ENCODE measurements at places on chromosomes 2 and 18.

DNA sequence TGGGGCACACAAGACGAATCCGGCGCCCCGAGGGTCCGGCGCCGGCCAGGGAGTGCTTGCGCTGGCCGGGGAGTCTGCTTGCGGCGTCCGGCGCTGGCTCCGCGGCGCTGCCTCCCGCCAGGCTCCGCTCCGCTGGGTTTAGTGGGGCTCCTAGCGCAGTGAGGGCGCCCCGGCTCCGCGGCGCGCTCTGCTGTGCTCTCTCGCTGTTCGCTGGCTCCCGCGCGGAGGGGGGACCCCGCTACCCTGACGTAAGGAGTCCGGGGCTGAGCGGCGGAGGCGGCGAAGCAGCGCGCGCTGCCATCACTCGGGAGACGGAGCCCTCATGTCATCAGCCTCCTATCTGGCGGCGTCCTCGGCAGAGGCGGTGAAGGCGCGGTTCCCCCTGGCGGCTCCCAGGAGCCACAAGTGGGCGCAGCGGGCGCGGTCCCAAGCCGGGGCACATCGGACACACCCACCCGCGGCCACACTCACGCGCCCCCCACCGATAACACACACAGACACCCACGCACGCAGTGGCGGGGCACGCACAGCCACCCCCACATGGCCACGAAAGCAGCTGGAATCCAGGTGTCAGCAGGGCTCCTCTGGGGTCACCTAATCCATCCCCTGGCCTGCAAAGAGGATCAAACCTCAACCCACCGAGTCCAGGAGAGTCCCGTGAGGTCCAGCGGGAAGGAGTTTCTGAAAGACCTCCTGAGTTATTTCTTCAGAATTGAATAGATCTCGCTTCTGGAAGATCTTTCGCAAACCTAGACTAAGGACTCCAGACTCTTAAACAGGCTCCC lies at the start of gene C1QL2:
Gene C1QL2 (minus strand): TSS at position 189 of the 785 bp plus-strand sequence. CDS start 482 bp downstream, outside the sequence.
- peak; percentile 74 for DNase-seq

DNA sequence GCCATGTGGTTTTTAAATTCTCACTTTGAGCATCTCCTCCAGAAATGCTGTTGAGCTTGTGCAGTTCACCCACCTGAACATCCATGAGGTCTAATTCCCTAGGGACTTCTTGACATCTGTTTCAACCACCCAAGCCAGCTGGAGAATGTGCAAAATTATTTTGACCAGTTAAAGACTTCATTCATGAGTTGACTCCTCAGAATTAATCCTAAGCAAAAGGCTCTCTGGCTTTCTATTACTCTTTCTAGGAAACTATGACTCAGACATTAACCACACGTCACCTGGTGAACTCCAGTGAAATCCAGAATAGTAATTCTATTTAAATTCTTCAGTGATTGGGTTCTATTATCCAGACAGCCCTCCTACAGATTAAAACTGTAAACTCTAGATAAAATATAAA lies 247.5 kb downstream of the NBAS start:
- no peak for DNase-seq

GRCh38 chr2:239465017-239466001 lies 64.5 kb upstream of the HDAC4 start:
- peak; percentile 34 for DNase-seq

- no peak for DNase-seq
Observed at GRCh38 chr18:12255626-12256026, 1.5 kb downstream of the CIDEA start.

GRCh38 chr2:58039170-58039611 lies 7.4 kb upstream of the VRK2 start:
- no peak for DNase-seq

DNA sequence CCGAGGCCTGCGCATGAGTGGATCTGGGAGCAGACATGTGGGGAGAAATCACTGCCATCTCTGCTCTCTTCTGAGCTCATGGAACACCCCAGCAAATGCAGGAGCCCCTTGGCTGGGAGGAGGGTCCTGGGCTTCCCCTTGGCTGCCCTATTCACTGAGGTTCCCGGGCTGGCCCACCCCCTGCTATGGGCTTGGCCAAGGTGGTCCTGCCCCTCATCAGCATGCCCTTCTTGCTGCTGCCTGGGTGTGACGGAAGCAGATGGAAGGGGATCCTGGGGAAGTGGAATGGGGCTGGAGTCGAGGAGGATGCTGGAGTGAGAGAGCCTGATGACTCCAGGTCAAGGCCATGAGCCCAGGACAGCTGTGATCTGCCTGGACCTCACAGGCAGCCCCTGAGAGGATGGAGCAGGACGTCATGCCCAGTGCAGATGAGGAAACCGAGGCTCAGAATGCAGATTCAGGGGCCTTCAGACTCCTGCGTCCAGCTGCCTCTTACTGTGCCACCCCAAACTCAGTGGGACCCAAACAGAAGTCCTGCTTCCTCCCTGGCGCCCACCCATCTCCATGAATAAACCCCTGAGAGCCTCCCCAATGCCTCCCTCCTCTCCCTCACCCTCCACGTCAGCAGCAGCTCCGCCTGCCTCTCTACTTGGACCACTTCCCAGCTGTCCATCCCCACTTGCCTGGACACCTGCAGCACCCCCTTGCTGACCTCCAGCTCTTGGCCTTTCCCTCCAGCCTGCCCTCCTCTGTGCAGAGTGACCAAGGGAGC lies 4.0 kb downstream of the SNED1 start:
- peak; percentile 40 for DNase-seq

DNA sequence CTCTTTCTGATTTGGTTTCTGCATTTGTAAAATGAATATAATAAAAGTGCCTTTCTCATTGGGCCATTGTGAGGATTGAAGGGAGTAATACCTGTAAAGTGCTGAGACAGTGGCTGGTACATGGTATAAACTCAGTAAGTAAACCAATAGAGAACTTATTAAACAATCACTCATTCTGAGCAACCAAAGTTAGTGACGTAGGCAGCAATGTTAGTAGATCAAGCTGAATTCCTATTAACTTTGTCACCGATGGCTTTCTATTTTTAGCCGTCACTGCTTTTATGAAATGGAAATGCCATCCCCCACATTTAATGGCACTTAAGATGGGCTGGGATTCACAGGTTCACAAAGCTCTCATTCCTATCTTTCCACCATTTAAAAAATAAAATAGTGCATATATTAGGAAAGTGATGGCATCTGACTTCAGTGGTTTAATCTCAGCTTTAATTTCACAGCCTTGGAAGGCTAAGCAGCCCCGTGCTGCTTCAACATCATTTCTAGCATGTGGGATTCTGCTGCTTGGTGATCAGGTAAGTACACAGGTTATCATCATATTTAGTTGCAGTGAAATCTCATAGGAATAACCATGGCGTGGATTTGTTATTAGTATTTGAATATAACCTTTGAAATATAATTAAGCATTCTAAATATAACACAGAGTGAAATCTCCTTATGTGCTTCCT lies 17.6 kb upstream of the PPP4R1 start:
- no peak for DNase-seq

GRCh38 chr18:41121116-41121826 lies 833.8 kb upstream of the PIK3C3 start:
- no peak for DNase-seq

GRCh38 chr2:20478961-20479360 lies 32.1 kb downstream of the RHOB start:
- no peak for DNase-seq

DNA sequence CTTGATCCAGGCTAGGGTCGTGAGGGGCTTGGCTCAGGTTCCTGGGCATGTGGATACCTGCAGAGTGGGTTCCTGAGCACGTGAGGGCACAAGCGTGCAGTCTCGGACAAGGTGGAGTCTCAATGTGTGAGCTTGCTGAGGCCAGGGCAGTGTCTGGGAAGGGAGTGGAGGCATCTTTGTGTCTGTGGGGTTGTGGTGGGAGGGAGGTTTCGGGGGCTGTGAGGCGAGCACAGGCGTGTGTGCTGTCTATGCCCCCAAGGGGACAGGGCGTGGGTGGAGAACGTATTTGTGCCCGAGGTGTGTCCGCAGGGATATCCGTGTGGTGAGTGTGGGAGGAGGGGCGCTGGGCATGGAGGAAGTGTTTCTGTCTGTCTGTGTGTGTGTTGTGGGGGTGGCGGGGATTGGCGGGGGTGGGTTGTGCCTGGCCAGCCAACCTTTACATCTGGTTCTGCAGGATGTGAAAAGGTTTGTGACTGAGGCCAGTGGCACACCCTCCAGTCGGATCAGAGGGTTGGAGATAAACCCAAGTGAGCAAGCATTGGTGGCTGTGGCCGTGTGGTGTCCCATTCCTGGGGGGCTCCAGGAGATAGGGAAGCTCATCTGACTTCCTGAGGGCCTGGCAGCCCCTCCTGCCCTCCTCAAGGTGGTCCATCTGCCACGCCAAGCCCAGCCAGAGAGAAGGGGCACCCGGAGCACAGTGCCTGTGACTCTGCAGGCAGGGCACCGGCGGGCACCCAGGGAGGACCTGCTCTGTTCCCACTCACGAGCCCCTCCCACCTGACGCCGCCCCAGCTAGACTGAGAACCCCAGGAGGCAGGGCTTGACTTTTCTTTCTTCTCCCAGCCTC lies 57.1 kb downstream of the ZFP36L2 start:
- no peak for DNase-seq

GRCh38 chr18:3097082-3097481 lies 84.1 kb upstream of the LPIN2 start:
- no peak for DNase-seq

DNA sequence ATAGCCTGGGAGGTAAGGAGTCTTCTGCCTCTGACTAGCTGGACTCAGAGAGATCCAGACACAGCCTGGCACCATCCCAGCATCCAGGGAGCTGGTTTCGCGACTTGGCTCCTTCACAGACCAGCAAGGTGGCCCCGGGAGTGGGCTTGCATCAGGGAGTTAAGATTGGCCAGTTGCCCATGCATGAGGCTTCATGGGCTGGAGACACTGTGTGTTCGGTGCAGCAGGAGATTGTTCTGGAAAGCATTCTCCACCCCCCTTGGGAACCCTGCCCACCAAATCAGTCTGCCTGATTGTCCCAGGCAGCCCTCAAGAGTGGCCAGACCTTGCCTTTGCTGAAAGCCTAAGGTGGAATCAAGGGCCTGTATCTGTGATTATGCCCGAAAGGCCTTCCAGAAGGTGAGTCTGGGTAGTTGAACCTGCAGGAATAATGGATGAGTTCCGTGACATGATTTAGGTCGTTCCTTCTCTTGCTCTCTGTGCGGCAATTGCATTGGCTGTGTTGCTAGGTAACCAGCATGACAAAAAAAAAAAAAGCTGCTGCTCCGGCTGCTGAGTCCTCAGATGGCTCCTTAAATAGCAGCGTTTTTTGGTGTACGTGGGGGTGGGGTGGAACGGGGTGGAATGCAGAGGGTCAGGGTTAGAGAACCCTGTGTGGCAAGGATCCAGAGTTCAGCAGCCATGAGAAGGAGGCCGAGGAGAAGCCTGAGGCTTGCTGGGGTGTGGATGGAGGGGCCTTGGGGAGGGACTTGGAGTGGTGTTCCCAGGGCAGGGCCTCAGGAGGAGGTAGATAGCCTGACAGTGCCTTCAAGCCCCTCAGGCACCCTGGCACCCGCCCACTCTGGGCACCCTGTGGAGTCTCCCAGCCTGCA lies 93.0 kb upstream of the MCFD2 start:
- peak; percentile 73 for DNase-seq

GRCh38 chr18:8643326-8643878 lies 34.2 kb downstream of the RAB12 start:
- DNase-seq: no peak

DNA sequence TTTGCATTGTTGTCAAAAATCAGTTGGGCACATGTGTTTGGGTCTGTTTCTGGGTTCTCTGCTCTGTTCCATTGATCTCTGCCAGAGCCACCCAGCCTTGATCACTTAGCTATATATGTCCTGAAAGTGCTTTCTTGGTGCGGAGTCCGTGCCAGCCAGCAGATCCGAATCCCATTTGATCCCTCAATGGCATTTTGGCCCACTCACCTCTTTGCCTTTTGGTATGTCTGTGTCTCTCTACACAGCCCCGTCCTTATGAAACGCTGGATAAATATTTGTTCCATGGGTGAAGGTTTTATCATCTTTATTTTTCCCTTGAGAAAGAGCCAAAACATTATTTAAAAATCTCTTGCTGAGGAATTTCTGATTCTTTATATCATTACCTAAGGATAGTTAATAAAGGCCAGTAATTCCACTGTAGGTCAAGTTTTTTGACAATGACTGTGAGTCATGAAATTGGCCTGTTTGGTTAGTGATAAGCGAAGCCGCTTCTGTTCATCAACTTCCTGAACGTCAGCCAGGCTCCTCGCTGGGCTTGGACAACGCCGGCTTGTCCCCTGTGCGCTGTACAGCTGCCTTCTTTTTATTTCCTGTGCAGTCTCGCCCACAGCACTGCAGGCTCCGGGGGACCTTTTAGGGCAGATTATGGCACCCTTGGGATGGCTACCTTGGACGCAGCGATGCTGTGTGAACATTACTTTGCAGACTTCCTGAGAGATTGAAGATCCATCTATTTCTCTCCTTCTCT lies 24.9 kb downstream of the MTCL1 start:
- no peak for DNase-seq

DNA sequence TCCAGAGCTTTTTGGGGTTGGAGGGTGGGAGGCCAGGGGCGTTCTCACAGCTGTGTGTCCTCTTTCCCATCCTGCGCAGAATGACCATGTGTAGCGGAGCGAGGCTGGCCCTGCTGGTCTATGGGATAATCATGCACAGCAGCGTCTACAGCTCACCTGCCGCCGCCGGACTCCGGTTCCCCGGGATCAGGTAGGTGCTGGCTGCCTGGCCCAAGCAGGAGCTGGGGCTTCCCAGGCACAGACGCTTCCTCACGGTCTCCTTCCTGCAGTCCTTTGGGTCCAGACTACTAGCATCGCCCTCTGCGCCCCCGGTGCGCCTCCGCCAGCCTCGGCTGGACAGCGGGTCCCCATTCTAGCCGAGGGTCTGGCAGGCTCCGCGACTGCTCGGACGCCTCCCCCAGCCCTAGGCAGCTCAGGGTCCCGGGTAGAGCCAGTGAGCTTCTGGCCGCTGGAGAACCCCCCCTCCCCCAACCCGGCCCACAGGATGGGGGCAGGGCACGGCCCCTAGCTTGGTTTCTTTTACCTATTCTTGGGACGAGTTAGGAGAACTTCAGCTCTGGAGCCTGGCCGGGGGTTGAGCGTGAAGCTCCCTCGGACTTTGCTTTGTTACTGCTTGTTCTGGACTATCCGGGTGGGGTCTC lies 756 bp downstream of the ADCYAP1 start:
- peak; percentile 58 for DNase-seq

DNA sequence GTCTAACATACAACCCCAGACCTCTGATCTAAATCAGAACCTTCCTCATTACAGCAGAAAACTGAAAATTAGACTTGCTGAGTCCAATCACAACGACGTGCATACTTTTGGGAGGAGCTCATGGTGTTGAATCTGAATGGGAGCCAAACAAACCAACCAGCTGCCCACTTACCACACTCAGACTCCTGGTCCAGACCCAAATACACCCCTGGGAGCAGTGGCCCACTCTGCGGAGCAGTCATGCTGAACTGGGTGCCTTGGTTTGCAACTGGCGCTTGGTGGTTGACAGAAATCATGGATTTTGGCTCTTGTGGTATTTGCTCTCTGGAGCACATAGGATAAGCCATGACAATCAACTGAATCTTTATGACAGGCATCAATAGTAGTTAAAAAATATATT lies 253.6 kb upstream of the TNP1 start:
- DNase-seq: no peak

- DNase-seq: peak; percentile 21
Observed at GRCh38 chr2:64341461-64341860, 112.5 kb upstream of the LGALSL start.

- no peak for DNase-seq
Observed at GRCh38 chr2:48855142-48855541, 99.6 kb upstream of the LHCGR start.

- DNase-seq: no peak
Observed at GRCh38 chr2:126932966-126933710, 34.4 kb downstream of the TEX51 start.

GRCh38 chr2:144461308-144461766 lies 58.6 kb downstream of the ZEB2 start:
- DNase-seq: no peak

- no peak for DNase-seq
Observed at GRCh38 chr18:60981682-60982328, 351.4 kb upstream of the CDH20 start.

- peak; percentile 22 for DNase-seq
Observed at GRCh38 chr18:48833701-48834412, 116.9 kb downstream of the SMAD7 start.
